Right renal pelvis (tissue), 4 donors: ENCODE measurements at places on chromosomes 2 and 18.

DNA sequence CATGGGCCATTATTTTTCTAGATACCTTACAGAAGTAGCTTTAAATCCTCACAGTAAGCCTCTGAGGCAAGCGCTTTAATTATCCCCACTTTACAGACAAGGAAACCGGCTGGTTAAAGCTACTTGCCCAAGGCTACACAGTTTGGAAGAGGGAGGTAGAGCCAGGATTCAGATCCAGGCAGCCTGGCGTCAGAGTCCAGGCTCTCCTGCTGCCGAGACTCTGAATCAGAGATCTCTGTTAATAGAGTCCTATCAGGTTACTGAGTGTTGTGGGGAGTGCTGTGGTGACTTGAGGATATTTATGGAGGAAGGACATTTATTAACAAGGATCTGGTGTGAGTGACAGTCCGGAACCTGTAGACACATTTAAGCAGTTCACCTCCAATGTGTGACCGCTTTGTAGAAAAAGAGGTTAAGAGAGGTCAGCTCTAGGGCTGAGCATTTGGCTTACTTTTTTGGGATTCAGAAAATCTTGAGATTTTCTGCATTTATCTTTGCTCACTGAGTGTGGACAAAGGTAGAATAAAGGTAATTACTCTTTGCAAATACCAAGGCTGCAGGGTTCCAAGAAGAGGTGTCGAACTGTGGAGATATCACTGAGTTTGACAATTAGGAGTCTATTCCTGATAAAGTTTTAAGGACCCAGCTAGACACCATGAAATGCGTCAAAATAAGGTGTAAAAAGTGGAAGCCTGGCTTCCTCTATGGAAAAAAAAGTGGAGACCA, 1.6 kb upstream of the CEP192 start:
- no peak for DNase-seq

DNA sequence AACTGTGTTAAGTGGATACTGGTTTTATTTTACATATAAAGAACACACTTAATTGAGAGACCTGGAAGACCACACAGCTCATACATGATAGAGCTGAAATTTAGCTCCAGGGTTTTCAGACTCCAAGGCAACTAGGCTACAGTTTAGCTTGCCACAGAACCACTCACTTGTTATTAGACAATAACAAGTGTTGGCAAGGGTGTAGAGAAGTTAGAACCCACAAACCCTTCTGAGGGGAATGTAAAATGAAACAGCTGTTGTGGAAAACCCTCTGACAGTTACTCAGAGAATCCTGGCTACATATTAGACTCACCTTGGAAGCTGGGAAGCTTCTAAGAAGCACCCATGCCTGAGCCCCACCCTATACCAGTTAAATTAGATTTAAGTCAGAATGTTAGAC, 75.3 kb downstream of the MAP3K20 start:
- DNase-seq, result no peak

- DNase-seq, result no peak
Observed at GRCh38 chr18:11167778-11168177, 18.4 kb upstream of the PIEZO2 start.

DNA sequence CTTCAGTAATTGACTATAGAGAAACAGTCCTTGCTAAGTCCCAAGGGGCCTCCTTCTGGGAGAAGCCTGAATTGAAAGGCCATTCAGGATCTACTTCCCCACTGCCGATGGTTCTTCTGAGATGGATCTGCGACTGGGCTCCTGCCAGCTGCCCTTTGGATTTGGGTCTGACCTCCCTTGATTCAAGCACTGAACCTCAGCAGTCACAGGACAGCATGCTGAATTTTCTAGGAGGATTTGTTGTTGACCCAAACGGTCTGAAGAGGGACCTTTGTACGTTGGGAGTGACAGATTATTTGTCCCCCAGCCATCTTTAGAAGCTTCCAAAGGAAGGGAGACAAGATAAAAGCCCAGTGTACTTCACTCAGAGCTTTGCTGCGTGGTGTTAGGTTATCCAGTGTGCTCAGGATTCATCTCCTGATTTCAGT, 67.1 kb downstream of the NXPH2 start:
- no peak for DNase-seq

DNA sequence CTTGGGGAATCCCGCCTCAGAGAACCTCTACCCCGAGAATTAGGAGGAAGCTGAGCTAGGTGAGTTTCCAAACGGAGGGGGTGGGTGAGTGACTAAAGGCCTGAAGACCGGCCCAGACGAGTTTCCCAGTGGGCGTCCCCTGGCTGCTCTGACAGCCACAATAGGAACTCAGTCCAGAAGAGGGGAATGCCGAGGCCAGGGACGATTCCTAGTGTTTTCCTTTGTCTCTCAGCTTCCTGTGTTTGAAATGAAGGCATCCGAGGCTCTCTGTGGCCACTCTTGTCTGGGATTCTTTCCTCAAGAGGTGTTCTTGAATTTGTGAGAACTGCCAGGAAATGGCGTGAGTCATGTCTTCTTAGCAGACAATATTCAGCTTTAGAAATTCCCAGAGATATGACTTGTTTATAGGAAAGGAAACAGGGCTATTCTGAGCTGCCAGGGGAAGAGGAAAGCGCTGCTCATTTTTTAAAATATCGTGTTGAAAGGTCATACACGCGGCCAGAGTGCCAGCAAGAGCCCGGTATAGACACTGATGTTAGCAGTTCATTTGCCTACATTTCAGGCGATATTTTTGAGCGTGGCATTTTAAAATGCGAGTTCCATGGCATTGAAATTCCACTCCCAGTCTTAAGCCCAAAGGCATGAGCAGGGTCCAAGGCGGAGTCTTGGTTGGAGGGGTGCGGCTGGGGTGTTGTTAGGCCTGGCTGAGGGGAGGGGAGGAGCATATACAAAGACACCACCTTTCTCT, 169.1 kb upstream of the KLF7 start:
- no peak for DNase-seq

DNA sequence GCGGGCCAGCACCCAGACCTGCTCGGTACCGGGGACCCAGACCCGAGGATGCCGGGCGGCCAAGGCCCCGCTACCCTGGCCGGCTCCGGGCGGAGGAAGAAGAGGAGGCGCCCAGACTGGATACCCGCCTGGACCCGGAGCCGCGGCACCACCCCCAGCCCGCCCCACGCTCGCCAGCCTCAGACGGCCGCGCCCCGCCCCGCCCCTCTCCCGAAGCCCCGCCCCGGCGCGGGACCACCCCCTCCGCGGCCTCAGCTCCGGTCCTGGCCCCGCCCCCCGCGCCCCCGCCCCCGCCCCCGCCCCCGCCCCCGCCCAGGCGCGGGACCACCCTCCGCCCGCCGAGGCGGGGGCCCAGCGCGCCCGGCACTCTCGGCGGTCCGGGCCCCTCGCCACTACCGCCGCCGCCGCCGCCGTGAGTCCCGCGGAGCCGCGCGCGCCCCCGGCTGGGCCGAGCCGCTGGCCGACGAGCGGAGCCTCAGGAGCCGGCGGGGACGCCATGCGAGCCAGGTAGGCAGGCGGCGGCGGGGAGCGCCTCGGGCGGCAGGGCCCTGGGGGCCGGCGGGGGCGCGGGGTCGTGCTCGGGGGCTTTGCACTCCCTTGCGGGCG, at the start of gene SH3BP4:
SH3BP4 (plus strand) TSS at position 354 of the 606 bp plus-strand sequence. CDS start 82,986 bp downstream, outside the sequence.
- DNase-seq, result no peak
